Astrocyte (in vitro differentiated cells and primary cell): ENCODE measurements at places on chromosomes 16 and 17.

DNA sequence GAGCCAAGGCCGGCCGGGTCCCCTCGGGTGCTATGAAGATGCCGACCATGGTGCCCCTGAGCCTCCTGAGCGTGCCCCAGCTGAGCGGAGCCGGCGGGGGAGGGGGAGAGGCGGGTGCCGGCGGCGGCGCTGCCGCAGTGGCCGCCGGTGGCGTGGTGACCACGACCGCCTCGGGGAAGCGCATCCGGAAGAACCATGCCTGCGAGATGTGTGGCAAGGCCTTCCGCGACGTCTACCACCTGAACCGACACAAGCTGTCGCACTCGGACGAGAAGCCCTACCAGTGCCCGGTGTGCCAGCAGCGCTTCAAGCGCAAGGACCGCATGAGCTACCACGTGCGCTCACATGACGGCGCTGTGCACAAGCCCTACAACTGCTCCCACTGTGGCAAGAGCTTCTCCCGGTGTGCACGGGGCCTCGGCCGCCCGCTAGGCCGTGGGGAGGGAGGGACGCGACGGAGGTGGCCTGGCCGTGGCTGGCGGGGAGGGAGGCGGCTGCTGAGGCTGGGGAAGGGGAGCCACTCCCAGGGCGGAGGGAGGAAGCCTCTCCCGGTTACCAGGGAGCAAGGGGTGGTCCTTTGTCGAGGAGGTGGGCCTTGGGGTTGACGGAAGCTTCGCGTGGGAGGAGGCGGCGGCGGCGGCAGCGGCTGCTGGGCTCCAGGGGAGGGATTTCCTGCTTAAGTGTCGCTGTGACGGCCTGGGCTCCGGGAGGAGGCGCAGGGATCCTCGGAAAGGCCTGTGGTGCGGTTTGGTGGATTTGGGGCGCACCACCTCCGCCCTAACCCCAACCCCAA, 1.3 kb downstream of the MAZ start:
- peak; percentile 89 for DNase-seq

GRCh38 chr16:80441935-80442334, 98.9 kb upstream of the DYNLRB2 start:
- DNase-seq, result no peak

GRCh38 chr17:46152423-46152822, 40.8 kb downstream of the KANSL1 start:
- no peak for DNase-seq

- no peak for DNase-seq
Measured at GRCh38 chr17:63316100-63316499, 130.0 kb downstream of the CYB561 start.

DNA sequence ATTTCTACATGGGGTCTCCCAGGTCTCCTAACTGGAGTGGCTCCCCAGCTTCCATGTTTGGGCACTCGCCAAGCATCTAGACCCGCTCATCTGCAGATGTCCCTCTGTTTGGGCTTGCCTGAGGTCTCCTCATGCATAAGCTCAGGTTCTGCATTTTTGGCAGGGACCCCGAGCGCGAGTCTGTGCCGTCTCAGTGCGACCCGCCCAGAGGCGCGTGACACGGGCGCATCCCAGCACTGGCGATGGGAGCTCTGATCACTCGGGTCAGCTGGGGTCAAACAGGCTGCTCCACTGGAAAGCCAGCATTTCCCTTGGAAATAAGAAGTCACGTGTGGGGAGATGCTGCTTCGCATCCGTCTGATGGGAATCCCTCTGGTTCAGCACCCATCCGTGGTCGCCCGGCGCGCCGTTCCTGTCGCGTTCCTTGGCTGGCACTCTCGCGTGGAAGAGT, 56.9 kb upstream of the FASN start:
- DNase-seq, result no peak

DNA sequence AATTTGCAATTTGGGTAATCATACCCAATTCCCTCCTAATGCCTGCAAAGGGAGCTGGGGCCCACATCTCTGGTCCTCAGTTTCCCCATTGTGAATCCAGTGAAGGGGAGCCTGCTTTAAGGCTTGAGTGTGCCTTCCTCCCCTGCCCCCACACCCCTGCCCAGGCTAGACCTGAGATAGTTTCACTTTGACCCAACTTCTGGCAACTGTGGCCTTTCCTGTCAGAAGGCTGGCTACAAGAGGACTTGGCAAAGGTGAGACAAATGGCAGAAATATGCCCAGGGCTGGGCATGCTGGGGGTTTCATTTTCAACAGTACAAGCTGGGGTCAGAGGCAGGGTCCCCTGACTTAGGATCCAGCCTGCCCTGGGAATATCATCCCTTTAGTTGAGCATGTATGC, 10.0 kb downstream of the SOCS1 start:
- no peak for DNase-seq

- no peak for DNase-seq
Measured at GRCh38 chr17:41620583-41621434, 3.6 kb downstream of the KRT17 start.

DNA sequence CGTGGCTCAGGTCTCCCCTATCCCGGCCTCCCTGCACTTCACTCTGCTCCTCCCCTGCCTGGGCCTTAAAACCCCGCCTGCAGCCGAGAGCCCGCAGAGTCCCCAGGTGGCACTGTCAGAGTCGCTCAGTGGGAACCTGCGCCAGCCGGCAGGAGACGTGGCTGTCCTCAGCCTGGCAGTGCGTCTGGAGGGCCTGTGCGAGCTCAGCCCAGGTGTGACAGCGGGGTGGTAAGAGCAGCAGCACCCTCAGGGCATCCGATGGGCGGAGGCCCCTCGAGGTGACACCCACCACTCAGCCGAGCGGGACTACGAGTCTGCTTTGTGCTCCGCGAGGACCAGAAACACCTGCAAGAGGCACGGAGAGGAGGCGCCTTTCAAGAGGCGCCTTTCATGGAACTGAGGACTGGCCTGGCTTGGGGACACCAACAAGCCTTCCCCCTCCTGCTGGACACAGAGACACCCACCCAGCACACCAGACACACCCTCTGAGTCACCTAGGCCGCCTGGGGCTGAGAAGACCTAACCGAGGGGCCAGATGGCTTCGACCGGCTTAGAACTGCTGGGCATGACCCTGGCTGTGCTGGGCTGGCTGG, at the start of gene CLDN9:
TSS of gene CLDN9 (plus strand) at position 96 of the 593 bp plus-strand sequence. CDS start at position 536, 440 bp downstream.
- no peak for DNase-seq

- no peak for DNase-seq
Measured at GRCh38 chr17:44132275-44132821, 8.9 kb upstream of the HDAC5 start.

DNA sequence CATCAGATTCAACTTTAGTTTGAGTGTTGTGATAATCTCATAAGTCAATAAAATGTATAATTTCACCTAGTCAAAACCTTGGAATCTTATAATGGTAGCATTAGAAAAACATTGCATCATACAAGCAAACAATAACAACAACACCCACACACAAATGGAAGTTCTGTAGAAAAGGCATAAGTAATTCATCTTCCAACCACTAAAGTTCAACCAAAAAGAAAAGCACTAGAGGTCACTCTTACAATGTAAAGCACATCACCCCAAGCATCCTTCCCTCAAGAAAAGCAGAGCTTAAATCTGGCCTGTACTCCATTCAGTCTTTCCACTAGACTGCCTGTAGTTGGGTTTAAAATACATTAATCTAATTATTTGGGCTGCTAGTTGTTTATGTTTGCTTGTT, 1.8 kb downstream of the CNTNAP4 start:
- no peak for DNase-seq

GRCh38 chr16:49348408-49349176, 25.0 kb upstream of the C16orf78 start:
- DNase-seq, result no peak

DNA sequence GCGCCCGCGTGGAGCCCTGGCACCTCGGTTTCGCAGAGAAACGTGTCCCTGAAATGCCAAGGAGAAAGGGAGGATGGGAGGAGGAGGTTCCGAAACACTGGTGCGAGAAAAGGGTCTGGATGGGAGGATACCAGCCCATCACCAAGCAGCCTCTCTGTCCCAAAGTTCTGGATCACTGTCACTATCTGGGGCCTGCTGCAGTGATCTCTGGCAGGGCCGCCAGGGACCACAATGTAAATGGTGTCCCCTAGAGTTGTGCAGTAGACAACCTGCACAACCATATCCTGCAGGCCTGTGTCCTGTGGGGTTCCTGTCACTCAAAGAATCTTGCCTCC, 229.3 kb downstream of the C16orf78 start:
- no peak for DNase-seq

GRCh38 chr17:8753136-8753975, 5.0 kb downstream of the SPDYE4 start:
- DNase-seq, result no peak

GRCh38 chr17:78889531-78889930, 13.5 kb downstream of the CEP295NL start:
- no peak for DNase-seq

GRCh38 chr17:68634345-68634876, 33.2 kb upstream of the FAM20A start:
- DNase-seq, result no peak

DNA sequence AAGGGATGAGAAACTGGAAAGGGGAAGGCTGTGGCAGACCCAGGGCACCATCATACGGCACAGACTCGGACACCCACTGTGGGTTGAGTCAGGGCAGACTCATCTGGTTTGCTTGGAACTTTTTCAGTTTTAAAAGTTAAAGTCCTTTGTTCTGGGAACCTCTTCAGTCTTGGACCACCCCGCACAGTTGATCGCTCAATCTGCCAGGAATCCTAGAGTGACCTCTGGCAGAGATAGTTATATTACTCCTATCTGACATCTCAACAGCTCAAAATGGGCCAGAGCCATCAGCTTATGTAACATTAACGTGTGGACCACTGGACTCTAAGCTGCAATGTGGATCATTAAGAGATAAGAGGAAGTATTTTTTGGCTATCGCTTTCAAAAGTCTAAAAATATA, 164.3 kb downstream of the ABCA8 start:
- peak; percentile 42 for DNase-seq

GRCh38 chr16:30760001-30760559, 1.8 kb downstream of the CFAP119 start:
- DNase-seq, result no peak

- DNase-seq, result no peak
Measured at GRCh38 chr16:46569231-46569735, 51.9 kb downstream of the SHCBP1 start.

- no peak for DNase-seq
Measured at GRCh38 chr16:67198238-67198734, 645 bp upstream of the ELMO3 start.

DNA sequence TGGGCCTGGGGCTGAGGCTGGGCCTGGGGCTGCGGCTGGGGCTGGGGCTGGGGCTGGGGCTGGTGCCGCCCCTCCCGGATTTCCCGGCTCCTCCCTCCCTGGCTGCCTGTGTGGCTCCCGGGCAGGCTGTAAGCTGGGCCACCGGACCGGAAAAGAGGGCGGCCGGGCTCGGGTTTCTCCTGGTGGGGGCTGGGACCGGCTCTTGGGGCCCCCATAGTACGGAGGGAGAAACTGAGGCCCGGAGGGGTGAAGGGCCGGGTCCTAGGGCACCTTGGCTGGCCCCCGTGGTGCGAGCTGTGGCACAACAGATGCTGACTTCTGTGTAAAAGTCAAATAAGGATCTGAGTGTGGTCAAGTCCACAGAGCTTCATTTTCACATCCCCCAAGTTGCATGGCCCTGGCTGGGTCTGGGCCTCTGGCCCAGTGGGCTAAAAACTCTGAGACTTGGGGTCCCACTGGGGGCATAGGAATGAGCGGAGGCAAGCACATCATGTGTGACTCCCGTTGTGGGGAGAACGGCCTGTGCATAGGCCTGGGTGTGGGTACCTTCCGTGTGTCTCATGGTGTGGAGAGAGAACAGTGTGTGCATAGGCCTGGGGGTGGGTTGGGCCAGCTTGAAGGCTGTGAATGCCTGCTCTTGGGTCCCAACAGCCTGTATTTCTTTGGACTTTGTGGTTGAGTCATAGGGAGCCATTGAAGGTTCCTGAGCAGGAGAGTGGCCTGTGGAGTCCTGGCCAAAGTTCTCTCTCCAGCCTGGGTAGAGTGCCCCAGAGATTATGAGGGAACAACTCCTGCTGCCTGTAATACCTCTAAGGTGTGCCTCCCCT, 123.9 kb upstream of the CIBAR2 start:
- no peak for DNase-seq

DNA sequence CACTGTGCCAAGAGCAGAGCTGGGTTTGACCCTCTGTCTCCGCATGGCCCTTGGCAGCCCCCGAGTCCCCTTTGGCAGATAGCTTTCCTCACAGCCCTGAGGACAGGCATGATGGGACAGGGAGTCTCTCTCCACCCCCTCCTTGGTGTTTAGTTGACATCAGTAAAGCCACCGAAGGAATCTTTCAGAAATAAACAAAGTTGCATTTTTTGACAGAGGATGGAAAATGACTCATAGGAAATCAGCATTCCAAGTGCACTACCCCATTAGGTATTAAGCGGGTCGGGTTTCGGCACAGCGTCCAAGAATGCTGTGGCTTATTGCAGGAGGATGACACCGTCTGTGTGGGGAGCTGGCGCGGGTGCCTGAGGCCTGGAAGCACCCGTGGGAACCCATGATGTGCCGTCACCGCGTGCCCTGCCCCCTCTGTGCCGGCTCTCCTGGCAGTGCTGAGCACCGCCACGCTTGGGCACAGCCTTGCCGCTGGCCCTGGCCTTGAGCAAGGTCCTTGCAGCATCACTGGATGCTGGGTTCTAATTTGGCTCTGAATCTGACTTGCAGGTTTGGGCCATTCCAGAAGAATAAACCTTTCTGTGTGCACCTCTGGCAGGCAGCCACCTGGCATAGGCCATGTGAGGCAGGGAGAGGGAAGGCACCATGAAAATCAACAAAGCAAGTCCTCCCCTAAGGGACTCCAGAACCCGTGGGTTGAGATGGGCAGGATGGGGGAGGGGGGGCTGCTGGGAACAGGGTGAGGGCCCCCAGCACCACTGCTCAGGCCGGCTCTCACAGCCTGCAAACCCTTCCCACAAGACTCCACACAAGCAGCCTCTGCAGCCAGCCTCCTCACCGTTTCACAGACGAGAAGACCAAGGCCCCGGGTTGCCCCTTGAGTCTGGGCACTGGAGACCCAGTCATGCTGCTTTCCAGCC, 50.5 kb upstream of the ZNF469 start:
- DNase-seq, result peak; percentile 100

DNA sequence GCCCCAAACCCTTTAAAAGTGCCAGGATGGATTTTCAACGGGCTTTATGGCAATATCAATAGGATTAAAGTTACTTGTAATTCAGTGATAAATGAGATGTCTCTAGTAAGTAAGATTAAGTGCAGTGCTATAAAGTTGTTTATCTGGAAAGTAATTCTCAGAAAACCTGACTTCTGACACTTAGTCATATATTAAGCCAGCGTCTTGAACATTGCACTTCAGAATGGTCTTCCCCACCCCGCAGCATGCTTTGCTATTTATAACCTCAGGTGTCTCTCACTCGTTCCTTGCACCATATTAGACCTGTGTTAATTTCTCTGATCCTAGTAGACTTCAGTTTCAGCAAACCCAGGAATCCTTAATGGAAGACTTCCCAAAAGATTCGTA, 2.1 kb upstream of the MAF start:
- no peak for DNase-seq
